ENCODE measurements at places on chromosomes 3 and 15.

DNA sequence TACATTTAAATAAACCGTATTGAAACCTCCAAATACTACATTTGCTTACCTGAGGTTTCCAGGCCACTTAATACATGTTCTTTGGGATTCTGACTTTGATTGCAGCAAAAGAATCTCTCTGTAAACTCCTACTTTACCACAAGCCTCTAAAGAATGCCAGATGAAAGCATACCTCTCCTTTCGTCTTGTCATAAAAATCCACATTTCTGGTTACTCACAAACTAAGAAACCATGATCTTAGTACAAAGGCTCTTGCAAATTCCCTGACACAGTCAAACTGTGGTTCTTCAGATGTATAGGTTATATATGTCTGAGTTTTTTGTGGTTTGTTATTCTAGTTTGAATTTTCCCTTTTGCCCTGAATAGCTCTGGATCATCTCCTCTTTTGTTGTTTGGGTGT is 188.4 kb downstream of the RAP2B start:
- no peak for ATAC-seq

DNA sequence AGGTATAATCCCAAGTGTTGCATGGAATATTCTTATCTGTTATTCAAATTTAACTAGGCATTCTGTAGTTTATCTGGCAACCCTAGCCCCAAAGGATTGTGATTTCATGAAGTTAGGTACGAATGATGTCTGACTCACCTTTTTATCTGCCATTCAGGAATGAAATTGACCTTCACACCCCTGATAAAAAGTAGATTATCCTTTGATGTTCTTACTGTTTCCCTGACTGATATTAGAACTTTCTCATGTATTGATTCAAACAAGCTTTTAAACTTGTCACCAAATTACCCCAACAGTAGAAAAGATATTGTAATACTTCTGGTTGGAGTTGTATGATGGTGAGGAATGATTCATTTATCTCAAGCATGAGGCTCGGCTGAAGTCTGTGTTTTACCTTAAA is 43.6 kb upstream of the CADPS start:
- no peak for ATAC-seq

DNA sequence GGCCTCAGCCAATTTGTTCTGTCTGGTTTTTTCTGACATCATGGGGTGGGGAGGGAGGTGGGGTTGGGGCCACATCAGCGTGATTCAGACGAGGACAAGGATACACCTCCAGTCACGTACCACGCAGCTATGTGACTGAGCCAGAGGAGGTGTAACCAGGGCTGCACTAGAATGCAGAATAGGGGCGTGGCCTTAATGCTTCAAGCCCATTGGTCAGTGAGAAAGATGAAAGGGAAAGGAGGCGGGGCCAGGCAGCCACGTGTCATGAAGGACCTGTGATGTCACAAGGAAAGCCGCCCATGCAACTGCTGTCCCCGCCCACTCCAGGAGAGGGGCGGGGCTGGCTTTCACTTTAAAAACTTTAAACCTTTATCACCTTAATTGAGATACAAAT is at the start of gene GOLGA6L2:
TSS of gene GOLGA6L2 (minus strand) at position 137 of the 394 bp plus-strand sequence. CDS start at position 75, 62 bp downstream.
- no peak for ATAC-seq

- no peak for ATAC-seq
Observed at GRCh38 chr3:177147790-177148189, 49.5 kb downstream of the TBL1XR1 start.

DNA sequence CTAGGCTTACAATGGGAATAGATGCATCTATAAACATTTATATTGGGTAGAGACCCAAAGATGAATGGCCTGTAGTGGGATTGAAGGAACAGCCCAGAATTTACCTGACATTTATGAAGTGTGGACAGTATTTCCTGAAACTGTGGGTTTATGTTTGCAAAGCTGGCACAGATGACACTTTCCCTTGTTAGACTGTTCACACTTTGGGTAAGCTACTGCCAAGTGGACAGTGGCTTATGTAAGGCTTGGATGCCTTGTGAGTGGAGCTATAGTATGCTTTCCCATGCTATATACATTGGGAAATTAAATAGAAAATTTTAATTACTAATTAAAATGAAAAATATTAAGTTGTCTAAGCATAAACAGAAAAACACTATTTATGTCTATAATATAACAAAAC is 48.5 kb downstream of the STARD9 start:
- no peak for ATAC-seq
